ENCODE measurements at places on chromosomes 11 and 22.

DNA sequence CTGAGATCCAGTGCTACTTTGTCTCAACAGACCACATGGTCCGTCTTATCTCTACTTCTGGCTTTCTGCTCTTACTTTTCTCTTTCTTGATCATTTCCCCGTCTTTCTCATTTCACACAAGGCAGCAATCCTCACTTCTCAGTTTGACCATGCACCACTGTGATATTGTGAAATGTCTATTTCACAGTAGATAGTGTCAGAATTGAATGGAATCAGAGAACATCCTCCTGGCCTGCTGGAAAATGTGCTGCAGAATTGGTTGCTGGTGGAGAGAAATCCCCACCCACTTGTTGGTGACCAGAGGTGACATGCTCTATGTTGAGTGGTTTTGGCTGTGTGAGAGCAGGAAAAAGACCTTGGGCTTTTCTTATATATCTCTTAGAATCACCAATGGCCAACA is 57.8 kb upstream of the RCN1 start:
- no peak for DNase-seq

DNA sequence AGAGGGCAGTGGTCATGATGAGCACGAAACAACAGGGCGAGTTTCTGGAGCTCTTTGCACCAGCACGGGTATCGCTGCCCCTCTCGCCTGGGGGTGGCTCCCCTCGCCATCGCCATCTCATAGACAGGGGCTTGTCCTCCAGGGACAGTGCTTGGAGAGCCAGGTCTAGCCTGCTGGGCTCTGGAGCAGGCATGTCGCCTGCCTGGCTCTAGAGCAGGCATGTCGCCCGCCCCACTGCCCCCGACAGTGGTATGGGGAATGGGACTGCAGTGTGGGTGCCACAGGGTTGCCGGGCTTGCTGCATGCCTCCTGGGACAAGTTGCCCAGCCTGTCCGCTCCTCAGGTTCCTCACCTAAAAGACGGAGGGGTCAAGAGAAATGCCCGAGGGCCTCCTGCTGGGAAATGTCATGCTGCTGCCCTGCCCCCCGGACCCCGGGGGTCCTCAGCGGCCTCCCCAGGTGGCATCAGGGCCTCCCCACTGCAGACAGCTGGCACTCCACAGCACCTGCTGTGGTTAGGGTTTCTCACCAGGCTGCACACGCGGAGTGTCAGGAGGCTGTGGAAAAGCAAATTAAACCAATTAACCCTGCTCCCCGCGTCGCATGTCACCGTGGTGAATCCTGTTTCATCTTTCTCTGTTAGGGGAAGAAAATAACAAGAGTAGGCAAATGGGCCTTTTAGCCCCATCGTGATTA is 403.0 kb downstream of the TBC1D22A start:
- DNase-seq: no peak

GRCh38 chr11:35815556-35816315 is 128.1 kb upstream of the LDLRAD3 start:
- DNase-seq: no peak

DNA sequence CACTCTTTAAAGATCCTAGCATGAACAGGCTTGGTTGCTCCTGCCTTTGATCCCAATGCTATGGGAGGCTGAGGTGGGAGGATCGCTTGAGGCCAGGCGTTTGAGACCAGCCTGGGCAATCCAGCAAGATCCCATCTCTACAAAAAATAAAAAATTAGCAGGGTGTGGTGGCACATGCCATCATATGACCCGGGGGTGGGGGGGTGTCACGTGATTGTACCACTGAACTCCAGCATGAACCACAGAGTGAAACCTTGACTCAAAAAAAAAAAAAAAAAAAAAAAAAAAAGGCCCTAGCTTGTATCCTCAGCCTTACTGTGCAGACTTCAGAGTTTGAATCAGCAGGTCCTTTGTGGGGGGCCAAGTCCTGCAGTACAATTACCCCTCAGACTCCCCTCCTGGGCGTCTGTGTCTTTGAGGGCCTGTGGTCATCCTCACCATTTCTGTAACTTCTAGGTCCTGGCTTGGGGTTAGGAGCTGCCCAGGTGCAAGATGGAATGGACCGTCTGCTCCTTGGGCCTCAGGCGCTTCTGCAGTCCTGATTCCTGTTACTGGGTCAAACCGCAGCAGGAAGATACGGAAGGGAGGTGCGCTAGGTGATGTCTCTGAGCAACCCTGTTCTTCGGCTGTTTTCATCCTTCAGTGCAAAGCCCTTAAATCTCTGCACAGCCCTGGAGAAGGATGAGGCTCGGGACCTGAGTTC is 208.1 kb downstream of the CTTN start:
- DNase-seq: no peak
